Fibroblast of mammary gland (primary cell): ENCODE measurements at places on chromosomes 13 and 19.

DNA sequence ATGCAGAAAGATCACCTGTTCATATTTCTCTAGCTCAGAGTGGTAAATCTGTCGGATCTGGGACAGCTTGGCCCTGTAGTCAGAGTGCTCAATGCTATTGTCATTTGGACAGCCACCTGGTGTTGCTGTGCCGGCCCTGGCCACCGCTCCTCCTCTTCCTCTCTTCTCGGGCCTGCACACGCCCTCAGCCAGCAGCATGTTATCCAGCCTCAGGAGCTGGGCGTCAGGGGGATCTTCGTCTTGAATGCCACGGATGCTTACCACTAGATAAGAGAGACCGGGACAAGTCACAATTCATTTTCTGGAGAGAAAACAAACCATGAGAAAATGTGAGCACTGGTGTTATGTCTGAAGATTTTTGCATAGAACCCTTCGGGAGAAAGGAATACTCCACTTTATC is 32.5 kb downstream of the CILP2 start:
- no peak for DNase-seq

GRCh38 chr13:100125946-100126345 is 37.1 kb downstream of the PCCA start:
- no peak for DNase-seq

DNA sequence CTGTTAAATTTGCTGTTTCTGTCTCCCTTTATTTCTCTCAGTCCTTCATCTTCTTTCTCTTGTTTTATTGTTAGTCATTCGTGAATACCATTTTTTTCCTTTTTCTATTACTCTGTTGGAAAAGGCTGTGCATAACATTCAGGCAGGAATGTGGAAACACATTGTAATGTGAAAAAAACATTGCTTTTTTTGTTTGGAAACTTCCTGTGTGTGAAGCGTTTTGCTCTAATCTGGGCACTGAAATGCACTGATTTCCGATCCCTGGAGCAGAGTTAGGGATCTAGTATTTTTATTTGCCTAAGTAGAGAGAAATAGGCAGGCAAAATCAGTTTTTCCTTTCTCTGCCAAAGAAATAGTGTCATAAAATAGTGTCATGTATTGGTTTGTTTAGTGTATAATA is 155.5 kb downstream of the PCCA start:
- DNase-seq = no peak

- peak; percentile 84 for DNase-seq
Measured at GRCh38 chr13:45989607-45990006, 62.9 kb downstream of the ZC3H13 start.

DNA sequence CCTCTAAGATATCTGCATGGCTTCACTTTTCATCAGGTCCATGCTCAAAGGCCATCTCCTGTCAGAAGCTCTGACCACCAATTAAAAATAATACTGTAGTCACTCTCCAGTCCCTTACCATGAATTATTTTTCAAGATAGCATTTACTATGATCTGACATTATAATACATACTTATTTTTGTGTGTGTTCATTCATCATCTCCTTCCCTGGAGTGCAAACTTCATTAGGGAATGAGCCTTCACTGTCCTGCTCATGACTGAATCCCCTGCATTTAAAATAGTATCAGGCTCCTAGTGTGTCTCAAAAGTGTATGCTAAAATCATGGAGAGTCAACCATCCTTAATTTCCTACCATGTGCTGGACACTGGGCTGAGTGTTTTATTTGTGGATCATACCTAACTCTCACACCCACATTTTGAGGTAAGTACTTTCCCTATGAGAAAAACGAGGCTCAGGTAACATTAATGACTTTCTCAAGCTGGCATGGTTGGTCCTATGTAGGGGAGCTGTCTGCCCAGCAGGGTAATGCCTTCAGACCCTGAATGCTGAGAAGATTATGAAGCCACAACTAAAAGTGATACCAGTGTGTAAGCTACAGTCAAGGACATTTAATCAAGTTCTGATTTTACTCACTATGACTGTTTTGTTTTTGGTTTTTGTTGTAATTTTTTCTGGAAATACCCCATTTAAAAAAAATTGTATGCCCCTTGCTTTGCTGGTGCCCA is 16.3 kb downstream of the PLA2G4C start:
- DNase-seq = no peak

- peak; percentile 28 for DNase-seq
Measured at GRCh38 chr19:57664269-57665127, 4.2 kb upstream of the ZSCAN4 start.

GRCh38 chr19:7535998-7536695 is 630 bp downstream of the PNPLA6 start:
- DNase-seq = no peak

DNA sequence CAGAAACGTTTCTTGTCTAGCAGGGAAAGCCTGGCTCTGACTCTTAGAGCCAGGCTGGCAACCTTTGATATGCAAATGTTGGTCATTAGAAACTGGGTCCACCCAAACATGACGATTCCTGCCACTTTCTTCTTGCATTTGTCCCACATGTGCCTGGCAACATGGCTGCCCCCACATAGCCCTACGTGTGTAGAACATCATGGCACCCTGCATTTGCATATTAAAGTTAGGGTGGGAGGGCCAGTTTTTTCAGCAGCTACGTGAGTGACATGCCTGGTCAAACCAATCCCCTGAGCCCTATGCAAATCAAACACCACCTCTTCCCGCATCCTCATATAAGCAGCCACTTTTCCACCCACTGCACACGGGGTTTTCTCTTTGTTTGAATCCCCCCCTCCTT is 95.0 kb downstream of the LIG4 start:
- DNase-seq = no peak

DNA sequence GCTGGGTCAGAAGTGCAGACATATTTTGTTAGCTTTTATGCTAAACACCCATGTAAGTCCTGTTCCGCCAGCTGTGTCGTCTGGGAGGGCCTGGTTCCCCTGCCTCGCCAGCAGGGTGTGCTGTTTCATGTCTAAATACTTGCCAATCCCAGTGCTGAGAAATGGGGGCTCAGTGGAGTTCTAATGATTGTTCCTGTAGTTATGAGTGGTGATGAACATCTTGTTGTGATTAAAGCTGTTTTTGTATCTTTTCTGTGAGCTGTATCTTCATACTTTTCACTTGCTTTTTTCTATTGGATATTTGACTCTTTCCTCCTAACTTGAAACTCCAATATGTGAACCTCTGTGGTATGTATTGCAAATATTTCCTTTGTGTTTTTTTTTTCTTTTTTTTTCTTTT is 32.7 kb downstream of the KDM4B start:
- DNase-seq = peak; percentile 88

- no peak for DNase-seq
Measured at GRCh38 chr13:81990652-81991051, 1649.7 kb upstream of the SPRY2 start.

DNA sequence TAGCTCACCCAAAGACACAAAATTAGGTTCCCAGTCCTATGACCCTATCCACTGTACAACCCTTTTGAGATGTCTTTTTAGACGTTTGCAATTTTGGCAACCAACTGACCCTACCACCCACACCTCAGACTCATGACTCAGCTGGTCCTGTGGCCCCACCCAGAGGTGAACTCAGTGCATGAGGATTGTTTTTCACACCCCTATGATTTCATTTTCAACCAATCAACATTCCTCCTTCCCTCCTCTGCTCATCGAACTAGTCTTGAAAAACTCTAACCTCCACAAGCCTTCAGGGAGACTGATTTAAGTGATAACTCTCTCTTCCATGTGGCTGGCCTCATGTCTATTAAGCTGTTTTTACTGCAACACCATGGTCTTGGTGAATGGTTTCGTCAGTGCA is 350.7 kb downstream of the UQCRFS1 start:
- peak; percentile 12 for DNase-seq

DNA sequence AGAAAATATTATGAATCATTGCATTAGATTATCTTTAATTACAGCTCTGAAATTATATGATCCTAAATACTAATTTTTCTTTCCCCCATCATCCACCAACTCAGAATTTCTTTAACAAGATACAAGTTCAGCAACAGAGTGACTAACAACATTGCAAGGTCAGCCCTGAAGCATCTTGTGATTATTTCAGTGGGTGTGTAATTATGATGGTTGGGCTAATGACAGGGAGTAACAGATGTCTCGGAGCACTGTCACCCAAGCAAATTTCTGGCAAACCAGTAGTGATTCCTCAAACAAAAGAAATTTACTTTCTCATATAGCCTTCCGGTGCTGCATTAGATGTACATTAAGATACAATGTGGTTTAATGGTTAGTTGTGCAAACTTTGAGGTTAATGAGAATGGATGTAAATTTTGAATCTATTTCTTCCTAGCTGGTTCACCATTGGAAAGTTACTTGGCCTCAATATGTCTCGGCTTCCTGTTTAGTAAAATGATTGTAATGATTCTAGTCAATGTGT is 238.9 kb downstream of the ITGBL1 start:
- DNase-seq = peak; percentile 46

- DNase-seq = no peak
Measured at GRCh38 chr19:30695171-30695875, 323.1 kb downstream of the ZNF536 start.
